Activated CD4-positive, alpha-beta T cell treated with anti-CD3 and anti-CD28 coated beads for 24 hours (primary cell): ENCODE measurements at places on chromosomes 6 and 20.

DNA sequence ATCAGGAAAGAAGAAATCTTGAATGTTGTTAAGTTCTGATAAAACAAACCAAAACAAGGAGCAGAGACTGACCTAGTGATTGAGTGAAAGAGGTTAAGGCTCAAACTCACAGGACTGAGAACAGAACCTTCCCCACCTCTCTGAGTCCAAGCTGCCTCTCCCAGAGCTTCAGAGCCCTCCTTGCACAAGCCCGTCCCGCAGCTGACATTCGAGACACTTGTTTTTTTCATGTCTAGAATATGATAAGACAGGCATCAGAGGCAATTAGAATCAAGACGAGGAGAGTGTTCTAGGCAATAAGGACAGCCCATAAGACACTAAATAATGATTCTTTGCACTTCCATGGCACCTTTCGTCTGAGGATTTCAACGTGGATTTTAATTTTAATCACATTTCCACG is 140.6 kb downstream of the PXDC1 start:
- DNase-seq, result no peak

- DNase-seq, result no peak
Measured at GRCh38 chr6:110319843-110320242, 38.3 kb downstream of the METTL24 start.

GRCh38 chr6:139486476-139486799 is 112.0 kb upstream of the CITED2 start:
- DNase-seq, result no peak

- DNase-seq, result no peak
Measured at GRCh38 chr20:59992526-59993084, 34.4 kb downstream of the CDH26 start.

DNA sequence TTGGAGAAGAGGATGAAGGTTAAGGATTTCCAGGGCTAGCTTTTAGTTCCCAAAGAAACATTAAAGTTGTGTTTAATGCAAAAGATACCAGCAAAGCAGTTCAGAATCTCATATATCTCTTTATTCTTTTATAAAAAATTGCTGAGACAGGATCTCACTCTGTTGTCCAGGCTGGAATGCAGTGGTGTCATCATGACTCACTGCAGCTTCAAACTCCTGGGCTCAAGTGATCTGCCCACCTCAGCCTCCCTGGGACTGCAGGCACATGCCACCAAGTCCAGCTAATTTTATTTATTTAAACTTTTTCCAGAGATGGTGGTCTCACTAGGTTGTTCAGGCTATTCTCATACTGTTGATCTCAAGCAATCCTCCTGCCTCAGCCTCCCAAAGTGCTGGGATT is 41.1 kb upstream of the CAP2 start:
- DNase-seq, result no peak

DNA sequence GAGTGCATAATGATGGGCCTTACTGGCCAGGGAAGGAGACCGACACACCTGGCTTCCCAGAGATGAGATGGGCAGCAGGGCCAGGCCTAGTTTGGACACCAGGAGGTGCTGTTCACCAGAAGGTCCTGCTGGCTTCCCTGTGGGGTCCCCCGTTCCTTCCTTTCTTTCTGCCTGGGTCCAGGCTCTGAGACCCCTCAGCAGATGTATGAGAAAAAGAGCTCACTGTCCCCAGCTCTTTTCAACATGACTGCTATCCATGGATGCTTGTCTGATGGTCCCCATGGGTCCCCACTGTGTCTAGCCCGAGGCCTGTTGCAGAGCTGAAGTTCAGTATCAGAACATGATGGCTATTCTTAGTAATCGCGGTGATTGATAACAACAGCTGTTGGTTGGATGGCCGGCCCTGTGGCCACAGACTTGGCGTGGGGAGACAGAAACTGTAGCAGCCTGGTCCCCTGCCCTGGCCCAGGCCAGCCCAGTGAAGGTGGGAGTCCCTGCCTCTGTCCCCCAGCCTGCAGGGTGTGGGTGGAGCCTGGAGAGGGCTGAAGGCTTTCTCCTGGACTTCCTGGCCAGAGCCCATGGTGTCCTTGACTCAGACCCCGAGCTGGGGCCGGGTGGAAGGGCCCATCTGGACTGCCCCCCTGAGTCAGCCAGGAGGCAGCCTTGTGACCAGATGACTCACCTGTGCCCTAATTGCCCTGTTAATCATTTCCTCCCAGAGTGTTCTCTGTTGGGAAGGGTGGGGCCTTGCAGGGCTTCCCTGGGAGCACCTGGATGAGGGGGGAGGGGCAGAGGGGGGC is 9.9 kb upstream of the BAK1 start:
- no peak for DNase-seq

DNA sequence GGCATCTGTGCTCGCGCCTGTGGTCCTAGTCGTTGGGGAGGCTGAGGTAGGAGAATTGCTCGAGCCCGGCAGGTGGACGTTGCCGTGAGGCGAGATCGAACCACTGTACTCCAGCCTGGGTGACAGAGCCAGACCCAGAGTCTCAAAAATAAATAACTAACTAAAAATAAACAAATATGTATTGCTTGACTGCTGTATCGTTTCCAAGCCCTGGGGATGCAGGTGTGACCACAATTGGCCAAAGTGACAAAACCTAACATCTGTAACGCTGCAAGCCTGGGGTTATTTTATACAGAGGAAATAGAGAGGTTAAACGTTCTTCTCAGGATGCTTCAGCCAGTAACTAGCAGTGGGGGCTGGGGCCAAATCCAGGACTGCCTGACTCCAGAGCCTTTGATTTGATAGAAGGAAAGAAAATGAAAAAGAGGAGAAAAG is 1.9 kb upstream of the SRSF3 start:
- DNase-seq, result no peak

DNA sequence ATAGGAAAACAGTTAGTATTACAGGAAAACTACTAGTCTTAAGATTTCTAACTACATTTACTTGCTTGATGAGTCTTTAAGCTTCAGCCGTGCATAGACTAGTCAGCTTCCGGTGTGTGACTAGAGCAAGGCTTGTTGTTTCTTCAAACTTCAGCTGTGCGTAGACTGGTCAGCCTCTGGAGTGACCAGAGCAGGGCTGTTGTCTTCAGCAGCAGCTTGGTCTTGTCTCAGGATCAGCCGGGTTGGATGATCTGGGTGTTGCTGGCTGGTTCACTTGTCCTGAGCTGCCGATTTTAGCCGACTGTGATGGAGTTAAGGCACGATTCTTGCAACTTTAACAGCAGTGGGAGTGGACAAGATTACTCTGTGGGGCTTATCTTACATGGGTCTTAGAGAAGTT is 44.7 kb downstream of the HLA-C start:
- DNase-seq, result no peak

GRCh38 chr6:811831-812230 is 118.9 kb upstream of the EXOC2 start:
- DNase-seq, result no peak

GRCh38 chr20:1856424-1856823 is 38.8 kb upstream of the SIRPA start:
- DNase-seq, result no peak

GRCh38 chr6:166679566-166679965 is 52.5 kb upstream of the RPS6KA2 start:
- no peak for DNase-seq
